ENCODE measurements at places on chromosomes 2 and 18.

DNA sequence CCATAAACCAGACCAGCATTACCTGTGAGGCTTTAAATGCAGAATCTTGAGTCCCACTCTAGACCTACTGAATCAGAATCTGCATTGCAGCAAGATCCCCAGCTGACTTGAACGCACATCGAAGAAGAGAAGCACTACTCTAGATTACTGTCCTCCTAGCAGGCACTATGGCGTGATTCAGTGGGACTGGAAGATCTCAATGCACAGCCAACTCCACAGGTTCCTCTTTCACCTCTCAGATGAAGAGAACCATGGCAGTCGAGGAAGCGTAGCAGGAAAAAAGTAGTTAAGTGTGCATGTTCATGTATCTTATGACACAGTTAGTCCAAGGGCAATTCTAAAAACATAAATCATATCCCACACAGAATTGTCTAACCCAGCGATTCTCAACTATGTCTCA, 97.4 kb downstream of the STK39 start:
- no peak for DNase-seq

DNA sequence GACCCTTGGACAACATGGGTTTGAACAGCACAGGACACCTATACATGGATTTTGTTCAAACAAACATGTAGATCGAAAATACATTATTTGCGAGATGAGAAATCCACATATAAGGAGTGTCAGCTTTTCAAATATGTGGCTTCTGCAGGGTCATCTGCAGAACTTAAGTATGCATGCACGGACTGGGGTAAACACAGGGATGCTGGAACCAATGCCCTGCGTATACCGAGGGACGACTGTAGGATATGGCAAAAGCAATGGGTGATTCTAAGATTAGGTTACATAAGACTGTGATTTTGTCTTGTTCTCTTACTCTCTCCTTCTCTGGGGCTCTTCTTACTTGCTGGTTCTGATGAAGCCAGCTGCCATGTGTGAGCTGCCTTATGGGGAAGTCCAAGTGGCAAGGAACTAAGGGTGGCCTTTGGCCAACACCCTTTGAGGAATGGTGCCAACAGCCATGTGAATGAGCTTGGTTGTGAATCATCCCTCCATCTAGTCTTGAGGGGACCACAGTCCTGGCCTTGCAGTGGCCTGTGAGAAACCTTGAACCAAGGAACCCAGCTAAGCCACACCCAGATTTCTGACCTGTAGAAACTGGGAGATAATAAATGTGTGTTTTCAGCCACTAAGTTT, 66.5 kb downstream of the EVA1A start:
- no peak for DNase-seq

GRCh38 chr18:12279781-12280531, 25.8 kb downstream of the CIDEA start:
- DNase-seq = no peak

DNA sequence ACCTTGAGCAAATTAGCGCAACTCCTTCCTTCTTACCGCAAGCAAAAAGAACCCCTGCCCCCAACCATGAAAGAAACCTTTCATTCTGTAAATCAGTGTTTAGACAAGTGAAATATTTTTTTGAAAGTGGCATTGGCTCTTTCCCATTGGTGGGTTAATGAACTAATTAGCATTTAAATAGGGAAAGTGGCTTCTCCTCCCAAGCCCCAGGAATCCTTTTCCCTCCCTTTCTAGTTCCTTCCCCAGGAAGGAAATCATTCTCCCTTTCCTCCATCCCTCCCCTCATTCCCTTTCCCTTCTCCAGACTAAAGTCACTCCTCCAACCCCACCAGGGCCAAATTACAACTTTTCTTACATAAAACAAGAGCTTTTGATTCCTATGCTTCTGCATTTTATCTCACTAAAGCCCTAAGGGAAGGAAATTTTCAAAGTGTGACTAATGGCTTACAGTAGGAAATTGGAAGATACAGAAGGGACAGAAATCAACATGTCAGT, 22.9 kb upstream of the TYMS start:
- DNase-seq = no peak

DNA sequence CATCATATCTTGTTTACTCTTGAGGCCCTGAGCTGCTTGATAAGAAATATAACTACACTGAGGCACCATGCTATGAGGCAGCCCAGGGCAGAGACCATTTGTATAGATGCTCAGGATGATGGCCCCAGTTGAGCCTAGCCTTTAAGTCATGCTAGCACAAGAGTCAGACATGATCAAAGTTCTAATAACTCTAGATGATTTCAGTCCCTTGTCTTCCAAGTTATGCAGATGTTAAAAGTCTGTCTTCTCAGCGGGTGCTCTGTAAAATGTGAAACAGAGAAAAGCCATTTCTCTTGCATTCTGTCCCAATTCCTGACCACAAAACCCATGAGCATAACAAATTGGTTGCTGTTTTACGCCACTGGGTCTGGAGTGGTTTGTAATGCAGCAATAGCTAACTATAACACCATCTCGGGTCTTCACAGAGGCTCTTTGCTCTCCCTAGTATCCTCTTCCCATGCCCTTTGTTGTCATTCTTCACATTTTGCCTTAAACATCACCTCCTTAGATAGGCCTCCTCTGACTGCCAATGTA, 49.6 kb downstream of the NXPH2 start:
- no peak for DNase-seq
